ENCODE measurements at places on chromosomes 13 and 19.

DNA sequence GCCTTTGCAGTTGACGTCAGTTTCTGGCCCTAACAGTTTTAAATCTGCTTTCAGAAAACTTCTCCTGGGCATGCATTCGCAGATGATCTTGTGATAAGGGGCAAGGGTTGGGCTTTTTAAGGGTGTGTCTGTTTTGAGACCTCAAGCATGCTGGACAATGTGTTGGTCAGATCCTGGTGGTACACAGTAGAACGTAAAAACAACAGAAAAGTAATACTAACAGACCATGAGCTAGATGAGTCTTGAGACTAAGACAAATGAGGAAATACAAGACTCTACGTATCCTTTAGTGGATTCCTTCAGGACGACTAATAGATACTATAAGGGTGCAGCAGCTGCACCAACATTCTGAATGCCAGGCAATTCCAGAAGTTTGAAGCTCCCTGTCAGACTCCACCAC is 237.6 kb downstream of the DNAJC15 start:
- DNase-seq: no peak

GRCh38 chr13:31214435-31214834 is 14.7 kb downstream of the B3GLCT start:
- no peak for DNase-seq

- DNase-seq: no peak
Observed at GRCh38 chr19:10518444-10519361, 1.5 kb upstream of the S1PR5 start.

GRCh38 chr13:40259899-40260298 is 406.5 kb downstream of the FOXO1 start:
- DNase-seq: no peak

DNA sequence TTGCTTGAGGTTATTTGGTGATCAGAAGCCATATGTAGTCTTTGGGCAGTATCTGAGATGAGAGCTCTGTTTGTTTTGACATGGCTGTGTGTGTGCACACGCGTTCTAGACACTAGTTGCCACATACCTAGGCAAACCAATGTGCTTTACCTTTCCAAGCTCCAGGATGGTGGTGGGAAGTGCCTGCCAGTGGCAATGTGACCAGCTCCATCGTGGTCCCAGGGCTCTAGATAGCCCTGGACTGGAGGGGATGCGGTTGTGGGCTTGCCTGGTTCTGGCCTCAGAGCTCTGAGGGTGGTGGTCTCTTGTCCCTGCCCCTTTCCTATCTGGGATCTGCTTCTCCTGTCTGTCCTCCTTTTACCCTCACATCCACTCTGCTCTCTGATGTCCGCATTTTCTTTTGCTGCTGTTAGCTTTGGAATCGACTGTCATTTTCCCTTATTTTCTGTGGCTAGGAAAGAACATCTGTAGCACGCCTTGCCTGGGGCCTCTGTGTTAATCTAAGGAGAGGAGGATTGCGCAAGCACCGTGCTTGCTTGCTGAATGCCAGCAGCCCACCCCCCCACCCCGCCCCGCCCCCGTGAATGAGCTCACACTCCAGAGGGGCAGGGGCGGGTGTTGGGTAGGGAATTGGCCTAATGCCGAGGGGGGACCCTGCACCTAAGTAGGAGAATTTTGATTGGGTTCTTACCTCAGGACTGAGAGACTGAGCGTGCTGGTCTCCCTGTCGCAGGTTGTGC is 89.5 kb downstream of the ARHGEF7 start:
- no peak for DNase-seq

GRCh38 chr19:13935765-13936510 is 2.3 kb downstream of the PODNL1 start:
- DNase-seq: no peak

DNA sequence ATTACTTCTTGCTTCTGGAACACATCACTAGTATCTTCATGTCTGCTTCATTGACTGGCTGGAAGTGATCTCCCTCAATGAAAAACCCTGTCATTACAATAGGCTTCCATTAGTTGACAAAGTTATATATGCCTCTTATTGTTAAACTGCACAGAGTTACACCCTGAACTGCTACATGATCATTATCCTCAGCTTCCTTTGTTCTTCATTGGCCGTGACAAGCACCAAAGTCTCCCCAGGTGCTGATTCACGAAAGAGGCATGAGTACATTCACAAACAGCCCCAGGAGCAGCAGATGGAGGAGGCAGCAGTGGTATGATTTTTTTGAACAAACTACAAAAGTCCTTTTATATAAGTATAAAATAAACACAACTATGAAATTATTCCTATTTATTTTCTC is 51.4 kb downstream of the VWA8 start:
- no peak for DNase-seq

DNA sequence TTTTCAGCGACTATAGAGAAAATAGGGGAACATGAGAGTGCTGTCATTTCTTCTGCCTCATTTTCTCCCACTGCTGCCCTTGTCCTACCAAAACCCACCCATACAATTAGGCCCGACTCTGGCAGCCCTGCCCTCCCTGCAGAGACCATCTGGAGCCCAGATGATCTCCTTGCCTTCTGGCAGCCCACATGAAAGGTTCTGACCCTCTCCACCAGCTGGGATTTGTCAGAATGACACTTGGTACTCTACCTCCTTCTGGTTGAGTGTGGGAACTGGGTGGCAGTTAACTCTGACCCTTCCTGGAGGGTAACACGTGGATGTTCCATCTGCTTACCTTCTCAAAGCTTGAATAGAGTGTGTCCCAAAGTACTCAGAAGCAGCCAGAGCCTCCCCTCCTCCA is 21.0 kb upstream of the SIAH3 start:
- no peak for DNase-seq

DNA sequence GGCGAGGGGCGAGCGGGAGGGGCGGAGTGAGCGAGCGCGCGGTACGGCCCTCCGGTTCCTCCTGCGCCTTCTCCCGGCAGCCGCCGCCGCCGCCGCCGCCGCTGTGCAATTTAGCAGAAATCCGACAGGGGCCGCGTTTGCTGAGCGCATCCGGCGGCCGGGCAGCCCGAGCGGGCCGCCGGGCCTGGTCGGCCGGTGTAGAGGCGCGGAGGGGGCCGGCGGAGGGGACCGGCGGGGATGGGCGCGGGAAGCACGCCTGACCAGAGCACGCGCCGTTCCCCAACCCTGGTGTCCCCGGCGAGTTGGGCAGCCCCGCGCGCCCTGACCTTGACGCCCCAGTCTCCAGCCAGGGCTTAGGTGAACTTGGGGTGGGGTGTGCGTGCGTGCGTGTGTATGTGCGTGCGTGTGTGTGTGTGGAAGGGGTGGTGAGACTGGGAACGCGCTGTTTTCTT is 144.5 kb upstream of the ZNF536 start:
- DNase-seq: no peak

- no peak for DNase-seq
Observed at GRCh38 chr13:99296398-99296797, 10.8 kb downstream of the GPR183 start.

DNA sequence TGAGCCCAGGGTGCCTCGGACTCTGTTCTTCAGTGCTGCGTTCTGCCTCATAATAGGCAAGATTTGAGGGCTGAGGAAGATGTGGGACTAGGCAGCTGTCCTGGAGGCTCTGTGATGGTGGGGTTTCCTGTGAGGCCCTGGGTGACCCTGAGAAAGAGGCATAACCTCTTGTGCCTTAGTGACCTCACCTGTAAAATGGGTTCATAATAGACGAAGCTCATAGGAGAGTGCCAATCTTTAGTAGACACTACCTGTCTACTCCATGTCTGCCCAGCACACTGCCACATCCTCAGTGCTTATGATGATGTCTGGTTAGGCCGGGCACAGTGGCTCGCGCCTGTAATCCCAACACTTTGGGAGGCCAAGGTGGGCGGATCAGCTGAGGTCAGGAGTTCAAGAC is 23.4 kb downstream of the RRAS start:
- no peak for DNase-seq

DNA sequence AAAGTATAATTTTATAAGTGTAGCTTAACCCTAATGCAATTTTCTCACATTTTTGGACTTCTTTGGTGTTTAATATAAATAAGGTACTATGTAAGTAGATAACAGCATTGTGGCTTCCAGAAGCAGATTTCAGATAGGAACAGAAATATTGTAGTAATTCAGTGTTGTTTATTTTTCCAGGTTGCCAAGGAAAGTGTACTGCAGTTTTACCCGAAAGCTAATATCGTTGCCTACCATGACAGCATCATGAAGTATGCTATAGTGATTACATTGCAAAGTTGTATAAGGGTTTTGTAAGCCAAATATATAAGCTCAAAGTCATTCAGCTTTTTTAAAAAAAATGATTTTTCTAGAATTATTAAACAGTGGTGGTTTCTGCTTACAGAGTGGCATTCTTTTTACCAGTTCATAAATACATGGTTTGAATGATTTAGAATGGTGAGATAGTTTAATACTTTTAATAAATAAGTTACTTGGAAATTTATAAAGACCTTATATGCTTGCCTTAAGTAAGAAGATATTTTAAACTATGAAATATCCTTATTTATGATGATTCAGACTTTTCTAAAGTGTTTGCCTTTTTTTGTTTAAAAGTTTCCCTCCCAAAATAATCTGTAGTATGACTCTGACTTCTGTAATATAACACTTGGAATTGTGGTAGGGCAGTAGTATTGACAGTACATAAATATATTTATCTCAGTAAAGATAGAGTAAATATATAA is 3.7 kb downstream of the UBA2 start:
- no peak for DNase-seq

DNA sequence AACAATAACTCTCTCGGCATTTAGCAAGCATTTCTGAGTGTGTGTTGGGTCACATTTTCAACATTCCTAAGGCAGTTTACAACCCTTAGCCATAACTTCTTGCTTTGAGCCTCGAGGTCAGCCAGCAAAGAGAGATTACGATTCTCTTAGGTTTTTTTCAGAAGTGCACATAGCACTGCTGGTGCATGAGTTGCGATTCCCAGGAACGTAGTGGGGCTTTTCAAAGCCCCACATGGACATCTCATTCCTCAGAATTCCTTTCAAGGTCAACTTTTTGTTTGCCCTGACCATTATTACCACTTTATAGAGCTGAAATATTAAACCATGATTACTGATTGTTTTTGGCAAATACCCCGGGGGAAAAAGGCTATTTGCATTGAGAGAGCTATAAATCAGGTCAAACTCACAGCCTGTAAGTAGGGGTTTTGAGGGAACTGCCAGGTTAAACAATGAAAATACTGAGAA is 705.3 kb downstream of the GPC5 start:
- no peak for DNase-seq

GRCh38 chr19:12965017-12965811 is 4.2 kb upstream of the DAND5 start:
- peak; percentile 63 for DNase-seq

DNA sequence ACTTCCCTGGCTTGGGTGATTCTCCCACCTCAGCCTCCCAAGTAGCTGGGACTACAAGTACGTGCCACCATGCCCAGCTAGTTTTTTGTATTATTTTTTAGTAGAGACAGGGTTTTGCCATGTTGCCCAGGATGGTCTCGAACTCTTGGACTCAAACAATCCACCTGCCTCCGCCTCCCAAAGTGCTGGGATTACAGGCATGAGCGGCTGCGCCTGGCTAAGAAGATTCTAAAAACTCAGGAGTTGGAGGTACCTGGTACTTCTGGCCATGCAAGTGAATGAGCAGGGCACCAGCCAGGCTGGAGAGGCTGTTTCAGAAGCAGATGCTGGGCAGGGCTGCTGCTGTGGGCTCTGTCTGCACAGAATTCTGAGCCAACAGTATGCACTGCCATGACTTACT is 6.1 kb downstream of the MZF1 start:
- no peak for DNase-seq

DNA sequence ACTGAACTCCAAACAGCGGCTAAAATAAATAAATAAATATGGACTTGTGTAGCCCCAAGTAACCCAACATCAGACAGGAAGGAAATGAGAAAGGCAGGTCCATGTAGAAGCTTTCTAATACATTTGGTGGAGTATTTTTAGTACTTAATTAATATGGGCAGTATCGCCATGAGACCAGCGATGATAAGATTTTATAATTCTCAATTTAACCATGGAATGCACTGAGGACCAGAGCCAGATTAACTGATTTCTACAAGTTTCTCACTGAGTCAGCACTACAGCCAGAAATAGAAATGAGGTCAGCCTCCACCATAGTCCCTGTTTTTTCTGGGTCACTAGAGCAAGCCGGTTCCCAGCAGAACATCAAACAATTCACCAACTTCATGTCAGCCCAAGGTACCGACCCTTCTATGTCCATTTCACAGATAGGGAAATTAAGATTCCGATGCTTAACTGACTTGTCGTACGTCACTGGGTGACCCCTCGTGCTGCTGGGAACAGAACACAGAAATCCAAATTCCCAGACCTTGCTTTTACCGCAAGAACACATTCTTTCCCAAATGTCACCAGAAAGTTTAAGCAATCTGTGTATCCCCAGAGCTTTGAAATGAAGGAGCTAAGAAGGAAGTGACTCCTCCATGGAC is 90.4 kb downstream of the COL4A1 start:
- DNase-seq: no peak

DNA sequence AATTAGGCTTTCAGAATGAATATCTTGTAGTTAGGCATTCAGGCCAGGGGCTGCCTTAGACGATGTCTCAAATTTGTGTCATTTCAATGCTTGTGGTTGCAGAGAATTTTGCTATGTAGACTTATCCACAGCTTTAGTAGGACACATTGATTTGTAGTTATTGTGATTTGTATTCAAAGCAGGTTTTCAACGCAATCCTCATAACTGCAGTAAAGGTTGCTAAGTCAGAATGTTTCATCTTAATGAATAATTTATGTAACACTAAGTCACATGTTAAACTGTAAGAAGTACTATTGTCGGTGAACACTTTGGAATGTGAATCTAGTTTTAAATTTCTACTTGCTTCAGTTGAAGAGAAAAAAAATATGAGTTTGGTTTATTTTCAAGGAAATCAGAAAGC is 1117.2 kb upstream of the SPRY2 start:
- no peak for DNase-seq

GRCh38 chr13:46817095-46817494 is 20.1 kb upstream of the ESD start:
- DNase-seq: no peak

GRCh38 chr13:80276371-80277289 is 64.3 kb downstream of the SPRY2 start:
- no peak for DNase-seq

DNA sequence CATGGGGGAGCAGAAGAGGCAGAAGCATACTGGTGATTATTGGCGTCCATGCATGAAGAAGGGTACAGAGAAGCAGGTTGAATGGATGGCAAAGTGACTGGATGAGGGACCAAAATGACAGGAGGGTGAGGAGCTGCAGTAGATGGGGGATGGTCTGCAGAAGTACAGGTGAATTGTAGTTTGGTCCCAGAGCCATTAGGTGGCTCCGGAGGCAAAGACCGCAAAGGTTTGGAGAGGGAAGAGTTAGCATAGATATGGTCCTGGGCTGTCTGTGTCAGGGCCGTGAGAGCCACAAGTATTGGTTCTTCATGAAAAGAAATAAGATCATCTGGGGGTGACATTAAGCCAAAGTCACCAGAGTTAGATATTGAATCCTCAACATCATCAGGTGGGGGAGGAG is 59.0 kb upstream of the ZNF726 start:
- no peak for DNase-seq

DNA sequence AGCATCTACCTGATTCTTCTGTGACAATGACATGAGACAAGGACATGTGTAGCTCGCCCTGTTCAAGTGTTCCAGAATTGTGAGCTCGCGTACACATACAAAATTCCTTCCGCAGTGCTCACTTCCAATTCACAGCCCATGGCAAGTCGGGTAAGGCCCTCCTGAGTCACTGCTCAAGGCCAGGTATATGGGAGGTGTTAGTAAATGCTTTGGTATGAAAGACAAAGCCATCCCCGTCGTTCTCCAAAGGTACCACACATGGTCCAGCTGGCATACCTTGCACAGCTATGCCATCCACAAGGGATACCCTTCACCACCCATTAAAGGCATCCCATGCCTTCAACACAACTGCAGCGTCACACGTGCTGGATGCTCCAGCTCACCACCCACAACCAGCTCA is 4.4 kb upstream of the ELL start:
- DNase-seq: peak; percentile 1

- DNase-seq: no peak
Observed at GRCh38 chr19:2987797-2988196, 10.4 kb downstream of the TLE6 start.

All from T-cell (primary cell).